ENCODE measurements at places on chromosomes 7 and 10.

GRCh38 chr7:159125104-159125954 lies 19.3 kb downstream of the VIPR2 start:
- DNase-seq: no peak

DNA sequence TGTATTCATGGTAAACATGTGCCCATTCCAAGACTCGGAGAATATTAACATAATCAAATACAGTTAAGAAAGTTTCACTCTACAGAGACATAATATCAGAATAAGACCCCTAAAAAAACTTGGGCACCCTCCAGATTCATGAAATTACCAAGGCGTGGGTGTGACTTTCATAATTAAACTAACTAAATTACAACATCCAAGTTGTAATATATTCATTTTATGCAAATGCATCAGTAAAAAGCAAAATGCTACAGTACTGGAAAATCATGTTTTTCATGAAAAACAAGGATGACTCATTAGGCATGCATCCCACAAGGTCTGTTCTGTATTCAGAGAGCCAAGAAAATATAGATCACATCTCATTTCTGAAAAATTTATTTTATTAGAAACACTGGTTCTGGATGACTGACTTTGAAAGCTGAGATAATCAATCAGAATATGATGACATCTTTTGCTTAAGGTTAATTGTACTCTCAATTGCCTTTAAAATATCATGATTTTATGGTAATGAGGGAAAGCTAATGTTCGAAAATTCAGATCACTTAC lies 248.8 kb upstream of the SMIM30 start:
- DNase-seq: no peak

DNA sequence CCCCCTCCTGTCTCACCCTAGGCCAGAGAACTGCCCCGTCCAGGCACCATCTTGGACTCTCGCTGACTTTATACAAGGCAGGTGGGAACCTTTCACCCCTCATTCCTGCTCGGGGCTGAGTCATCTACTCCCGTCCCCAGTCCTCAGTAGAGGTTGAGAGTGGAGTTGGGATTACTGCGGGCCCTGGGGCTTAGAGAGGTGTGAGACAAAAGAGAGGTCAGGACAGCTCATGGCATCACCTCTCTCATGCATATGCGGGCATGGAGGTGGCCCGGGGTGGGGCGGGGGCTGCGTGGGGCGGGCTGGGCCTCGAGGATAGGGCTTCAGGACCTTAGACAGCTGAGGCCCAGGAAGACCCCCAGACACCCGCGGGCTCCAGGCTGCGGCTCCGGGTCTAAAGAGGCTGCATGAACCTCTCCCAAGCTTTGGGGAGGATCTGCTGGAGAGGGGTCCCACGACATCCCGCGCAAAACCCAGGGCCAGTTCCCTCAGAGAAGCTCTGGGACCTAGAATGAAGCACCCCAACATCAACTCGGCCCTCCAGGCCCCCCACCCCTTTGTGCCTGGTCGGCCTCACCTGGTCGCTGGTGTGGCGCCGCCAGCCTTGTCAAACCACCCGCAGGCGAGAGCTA lies 317 bp downstream of the PDZD7 start:
- DNase-seq: no peak

GRCh38 chr7:33979807-33980355 lies 74.5 kb downstream of the BMPER start:
- DNase-seq: no peak

DNA sequence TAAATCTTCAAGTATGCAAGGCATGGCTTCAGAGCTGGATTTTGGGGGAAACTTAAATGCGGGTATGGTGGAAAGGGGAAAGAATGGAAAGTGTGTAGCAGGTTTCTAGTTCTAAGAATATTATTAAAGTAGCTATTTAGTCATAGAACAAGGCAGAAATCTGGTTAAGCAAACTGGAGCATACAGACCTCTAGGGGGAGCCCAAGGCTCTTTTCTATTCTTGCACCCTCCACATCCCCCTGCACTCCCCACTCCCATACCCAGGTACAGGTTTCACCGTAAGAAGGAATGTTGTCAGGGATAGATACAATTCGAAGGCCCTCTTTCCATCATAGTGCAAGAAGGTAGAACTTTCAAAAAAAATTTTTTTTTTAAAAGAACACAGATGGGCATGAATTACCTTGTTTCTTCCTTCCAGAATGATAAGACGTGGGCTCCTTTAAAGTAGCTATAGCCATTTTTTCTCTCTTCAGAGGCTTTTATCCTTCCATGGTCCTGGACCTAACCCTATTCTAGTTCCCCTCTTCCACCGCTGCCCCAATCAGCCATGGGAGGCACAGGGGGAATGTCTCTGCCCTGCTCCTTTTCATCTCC lies 41.5 kb upstream of the SMIM30 start:
- DNase-seq: no peak
